ENCODE measurements at places on chromosomes 1 and 21. TPM values are rescaled to one million over a fixed set of nuclear protein-coding genes. Genes with fewer than 3 reads are reported as not detected.

DNA sequence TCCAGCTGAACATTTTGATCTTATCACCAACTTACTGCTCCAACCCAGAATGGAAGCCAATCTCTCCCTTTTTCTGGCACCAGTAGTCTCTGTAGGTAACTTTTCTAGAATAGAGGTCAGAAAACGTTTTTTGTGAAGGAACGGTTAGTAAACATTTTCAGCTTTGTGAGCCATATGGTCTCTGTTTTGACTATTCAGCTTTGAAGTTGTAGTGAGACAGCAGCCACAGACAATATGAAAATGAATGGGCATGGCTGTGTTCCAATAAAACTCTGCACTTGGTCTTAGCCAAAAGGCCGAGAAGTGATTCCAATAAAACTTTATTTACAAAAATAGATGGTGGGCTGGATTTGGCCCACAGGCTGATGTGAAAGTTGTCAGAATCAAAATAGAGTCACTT, 28.9 kb downstream of the MAP10 start:
- no peak overlapping the region for H3K4me3 ChIP-seq
- H3K27me3 ChIP-seq, result peaks cover 32% of the 10 kb centered on the region
- no peak for DNase-seq
- H3K27ac ChIP-seq, result no peak overlapping the region
- H3K36me3 ChIP-seq, result no peaks in the 10 kb centered on the region

GRCh38 chr1:160437432-160438316, 37.3 kb downstream of the VANGL2 start:
- no peak for DNase-seq
- H3K36me3 ChIP-seq, result peaks cover 3% of the 10 kb centered on the region
- peaks cover 25% of the 10 kb centered on the region for H3K4me1 ChIP-seq
- no peaks in the 10 kb centered on the region for H3K27me3 ChIP-seq

Gene RUNX1
- 97.0 TPM for total RNA-seq

DNA sequence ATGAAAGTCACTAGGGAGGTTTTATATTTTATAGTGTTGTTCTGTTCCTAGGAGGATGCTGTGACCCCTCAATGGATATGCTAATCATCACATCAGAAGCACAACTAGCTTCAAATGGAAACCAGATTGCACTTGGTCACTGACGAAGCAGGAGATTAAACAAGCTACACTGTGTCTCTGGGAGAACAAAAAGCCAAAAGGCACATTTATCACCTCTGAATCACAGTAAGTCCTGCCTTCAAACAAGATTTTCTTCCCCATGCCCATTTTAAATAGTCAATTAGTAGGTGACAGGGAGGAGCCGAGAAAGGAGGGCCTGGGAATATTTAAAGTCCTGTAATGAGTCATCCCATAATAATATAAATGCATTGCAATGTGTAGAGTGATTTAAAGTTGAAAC, 38.1 kb downstream of the RGS2 start:
- H3K4me1 ChIP-seq, result no peaks in the 10 kb centered on the region
- no peak overlapping the region for H3K27ac ChIP-seq
- H3K36me3 ChIP-seq, result no peaks in the 10 kb centered on the region
- H3K4me3 ChIP-seq, result no peak overlapping the region

DNA sequence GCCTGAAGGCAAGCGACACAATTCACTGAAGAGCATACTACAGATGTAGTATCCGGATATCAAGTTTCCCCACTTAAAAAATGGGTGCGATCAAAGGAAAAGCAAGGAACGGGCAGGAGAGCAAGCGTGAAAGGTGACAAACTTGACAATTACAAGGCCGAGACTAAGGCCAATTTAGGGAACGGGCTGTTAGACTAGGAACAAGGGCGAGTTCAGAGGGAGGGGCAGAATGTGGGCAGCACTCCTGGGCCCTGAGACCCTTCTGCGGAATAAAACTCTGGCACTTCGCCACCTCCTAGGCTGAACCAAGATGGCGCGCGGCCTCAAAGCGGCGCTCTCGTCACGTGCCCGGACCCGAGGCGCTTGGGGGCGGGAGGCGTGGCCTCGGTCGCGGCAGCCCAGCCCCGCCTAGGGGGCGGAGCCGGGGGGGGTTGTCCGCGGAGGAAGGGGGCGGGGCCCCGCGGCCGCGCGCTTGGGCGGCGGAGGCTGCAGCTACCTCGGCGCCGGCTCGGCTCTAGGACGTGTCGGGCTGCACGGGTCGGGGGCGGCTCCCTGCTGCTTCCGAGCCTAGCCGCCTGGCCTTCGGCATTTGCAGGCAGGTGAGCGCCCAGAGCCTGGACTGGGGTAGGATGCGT, at the start of gene PPFIA4:
PPFIA4 (plus strand) TSS at position 461 of the 635 bp plus-strand sequence. CDS start 12,518 bp downstream, outside the sequence.
- H3K27me3 ChIP-seq, result peaks cover 5% of the 10 kb centered on the region
- DNase-seq, result peak; percentile 83
- H3K27ac ChIP-seq, result peak within 1 kb of the TSS; percentile 60

- no peak overlapping the region for H3K27ac ChIP-seq
- H3K36me3 ChIP-seq, result no peaks in the 10 kb centered on the region
- no peaks in the 10 kb centered on the region for H3K27me3 ChIP-seq
- H3K4me1 ChIP-seq, result peaks cover 14% of the 10 kb centered on the region
- no peak for DNase-seq
- no peak overlapping the region for H3K4me3 ChIP-seq
Measured at GRCh38 chr1:31694964-31695313, 8.9 kb downstream of the COL16A1 start.

GRCh38 chr1:155005076-155006011, 2.7 kb downstream of the ZBTB7B start:
- peaks cover 48% of the 10 kb centered on the region for H3K4me1 ChIP-seq
- peaks cover 10% of the 10 kb centered on the region for H3K36me3 ChIP-seq
- H3K27me3 ChIP-seq, result no peaks in the 10 kb centered on the region
- H3K27ac ChIP-seq, result peak overlapping the region; percentile 96

GRCh38 chr1:67004176-67004575, 49.8 kb downstream of the SLC35D1 start:
- no peak overlapping the region for H3K4me3 ChIP-seq
- H3K36me3 ChIP-seq, result peaks cover 8% of the 10 kb centered on the region
- H3K4me1 ChIP-seq, result peaks cover 30% of the 10 kb centered on the region
- no peak overlapping the region for H3K27ac ChIP-seq
- DNase-seq, result no peak
- no peaks in the 10 kb centered on the region for H3K27me3 ChIP-seq

Gene LCE1F
- not detected for total RNA-seq

DNA sequence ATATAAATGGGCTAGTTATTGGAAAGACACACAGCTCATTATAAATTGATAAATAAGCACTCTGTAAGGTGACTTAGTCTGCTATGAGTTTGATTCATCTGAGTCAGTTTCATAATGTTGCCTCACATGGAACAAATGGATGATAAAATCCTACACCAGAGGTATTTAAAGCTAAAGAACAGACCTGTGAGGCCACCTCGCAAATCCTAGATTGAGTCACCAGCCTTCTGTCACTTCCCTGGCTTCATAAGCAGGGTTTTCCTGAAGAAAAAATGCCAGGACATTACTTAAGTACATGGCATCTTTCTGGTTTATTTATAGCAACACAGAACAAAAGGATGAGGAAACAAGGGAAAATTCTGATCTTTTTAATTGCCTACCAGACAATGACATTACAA, 18.4 kb downstream of the CD2 start:
- peaks cover 6% of the 10 kb centered on the region for H3K36me3 ChIP-seq
- H3K27me3 ChIP-seq, result no peaks in the 10 kb centered on the region
- peak overlapping the region; percentile 98 for H3K27ac ChIP-seq
- no peak for DNase-seq

Gene NEGR1
- 0.08 TPM for total RNA-seq

DNA sequence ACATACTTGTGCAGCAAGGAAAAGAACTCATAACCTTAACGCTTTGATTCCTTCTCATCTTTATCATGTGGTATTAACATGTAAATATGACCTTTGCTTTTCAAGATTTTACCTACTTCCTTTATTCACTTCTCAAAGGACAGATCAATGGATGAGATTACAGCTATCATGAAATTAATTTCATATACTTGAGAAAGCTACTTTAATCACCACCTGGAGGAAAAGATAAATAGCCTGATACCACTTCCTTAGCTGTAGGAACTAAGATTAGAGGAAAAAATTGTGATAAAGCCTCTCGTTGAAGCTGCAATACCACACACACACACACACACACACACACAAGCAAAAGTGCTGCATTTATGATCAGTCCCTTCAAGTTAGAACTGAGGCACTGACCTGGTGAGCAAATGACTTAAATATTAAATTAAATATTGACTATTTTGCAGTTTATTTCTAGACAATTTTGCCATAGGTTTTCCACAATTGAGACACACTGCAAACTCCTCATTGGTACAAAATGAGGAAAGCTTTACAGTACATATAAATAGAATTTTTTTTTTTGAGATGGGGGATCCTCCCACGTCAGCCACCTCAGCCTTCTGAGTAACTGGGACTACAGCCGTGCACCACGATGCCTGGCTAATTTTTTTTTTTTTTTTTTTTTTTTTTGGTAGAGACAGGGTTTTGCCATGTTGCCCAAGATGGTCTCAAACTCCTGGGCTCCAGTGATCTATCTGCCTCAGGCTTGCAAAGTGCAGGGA, 27.2 kb upstream of the DMRTB1 start:
- peak overlapping the region; percentile 67 for H3K27ac ChIP-seq
- peaks cover 24% of the 10 kb centered on the region for H3K27me3 ChIP-seq
- peaks cover 13% of the 10 kb centered on the region for H3K4me1 ChIP-seq
- DNase-seq, result no peak
- H3K36me3 ChIP-seq, result peaks cover 12% of the 10 kb centered on the region
- peak overlapping the region; percentile 15 for H3K4me3 ChIP-seq

GRCh38 chr21:33940881-33941245, 25.3 kb upstream of the ATP5PO start:
- peak overlapping the region; percentile 56 for H3K4me3 ChIP-seq
- H3K27ac ChIP-seq, result peak overlapping the region; percentile 100
- no peak for DNase-seq

Gene MPL
- total RNA-seq, result 0.94 TPM

DNA sequence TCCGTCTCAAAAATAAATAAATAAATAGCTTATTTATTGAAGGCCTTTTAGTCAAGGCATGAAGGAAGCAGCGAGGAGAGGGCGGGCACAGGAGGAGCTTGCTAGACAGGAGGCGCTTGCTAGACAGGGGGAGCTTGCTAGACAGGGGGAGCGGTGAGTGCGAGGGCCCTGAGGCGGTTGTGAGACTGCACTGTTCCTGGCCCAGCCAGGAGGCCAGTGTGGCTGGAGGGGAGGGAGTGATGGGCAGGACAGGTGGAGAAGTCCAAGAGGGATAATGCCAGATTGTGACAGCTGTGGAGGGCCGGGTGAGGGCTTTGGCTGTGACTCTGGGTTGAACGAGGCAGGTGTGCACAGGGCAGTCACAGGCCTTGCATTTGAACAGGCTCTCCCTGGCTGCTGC, 18.2 kb downstream of the KIF17 start:
- peaks cover 8% of the 10 kb centered on the region for H3K4me1 ChIP-seq
- no peak overlapping the region for H3K4me3 ChIP-seq
- DNase-seq, result no peak
- H3K27me3 ChIP-seq, result no peaks in the 10 kb centered on the region

DNA sequence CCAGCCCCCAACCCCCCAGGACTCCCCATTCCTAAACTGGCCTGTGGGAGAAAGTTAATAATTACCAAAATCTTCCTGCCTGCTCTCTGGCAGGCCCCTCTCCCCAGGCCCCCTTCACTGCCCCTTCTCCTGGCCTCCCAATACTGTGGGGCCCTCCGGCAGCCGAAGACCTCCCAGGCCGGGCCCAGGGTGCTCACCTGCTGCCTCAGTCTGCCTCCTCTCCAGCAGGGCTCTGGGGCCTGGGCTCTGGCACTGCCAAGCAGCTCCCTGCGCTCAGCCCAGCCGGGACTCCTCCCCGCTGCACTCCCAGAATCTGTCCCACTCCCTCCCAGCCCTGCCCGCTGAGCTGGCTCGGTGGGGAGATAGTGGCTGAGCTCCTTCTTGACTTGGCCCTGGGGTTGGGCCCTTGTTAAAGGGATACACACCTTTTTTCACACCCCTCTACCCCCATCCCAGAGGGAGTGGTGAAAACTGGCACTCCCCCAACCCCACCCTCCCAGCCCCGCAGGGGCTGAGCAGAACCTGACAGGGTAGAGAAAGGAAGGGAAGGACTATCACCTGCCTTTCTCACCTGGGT, at the start of gene S100A16:
S100A16 (minus strand) TSS at position 383 of the 577 bp plus-strand sequence. CDS start 4,986 bp downstream, outside the sequence.
- peak within 1 kb of the TSS; percentile 43 for H3K27ac ChIP-seq
- H3K4me1 ChIP-seq, result peaks cover 5% of the 10 kb centered on the region
- DNase-seq, result no peak
- H3K4me3 ChIP-seq, result no peak within 1 kb of the TSS
- H3K36me3 ChIP-seq, result no peaks in the 10 kb centered on the region

DNA sequence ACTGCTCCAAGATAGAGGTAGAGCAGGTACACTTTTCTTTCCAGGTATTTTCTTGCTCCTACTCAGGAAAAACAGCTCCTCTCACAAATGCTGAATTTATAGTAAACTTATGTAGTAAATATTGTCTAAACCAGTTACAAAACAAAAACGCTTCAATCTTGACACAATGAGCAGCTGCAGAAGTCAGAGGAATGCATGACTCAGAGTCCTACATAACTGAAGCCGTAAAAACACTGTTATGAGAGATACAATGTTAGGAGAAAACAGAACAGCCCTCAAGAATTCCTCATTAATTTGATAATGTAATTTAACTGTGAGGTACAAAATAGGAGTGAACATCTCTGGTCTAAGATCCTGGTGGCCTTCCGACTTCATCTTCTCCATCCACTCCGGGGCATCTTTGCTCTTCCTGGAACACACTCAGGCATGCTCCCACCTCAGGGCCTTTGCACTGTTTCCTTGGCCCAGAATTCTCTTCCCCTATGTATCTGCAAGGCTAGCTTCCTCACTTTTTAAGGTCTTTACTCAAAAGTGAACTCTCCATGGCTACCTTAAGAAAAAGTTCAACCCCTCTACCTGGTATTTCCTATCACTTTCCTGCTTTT, 138.5 kb downstream of the SLC45A1 start:
- H3K36me3 ChIP-seq, result peaks cover 3% of the 10 kb centered on the region
- DNase-seq, result no peak
- H3K27me3 ChIP-seq, result no peaks in the 10 kb centered on the region
- peak overlapping the region; percentile 14 for H3K27ac ChIP-seq
- H3K4me3 ChIP-seq, result no peak overlapping the region

Gene TRIM58
- 1.2 TPM for total RNA-seq

Gene CRYAA
- not detected for total RNA-seq

GRCh38 chr1:43942411-43942810, 4.3 kb upstream of the IPO13 start:
- H3K27ac ChIP-seq, result no peak overlapping the region
- peaks cover 38% of the 10 kb centered on the region for H3K4me1 ChIP-seq
- H3K36me3 ChIP-seq, result peaks cover 13% of the 10 kb centered on the region
- H3K4me3 ChIP-seq, result no peak overlapping the region
- no peaks in the 10 kb centered on the region for H3K27me3 ChIP-seq
- DNase-seq, result no peak

DNA sequence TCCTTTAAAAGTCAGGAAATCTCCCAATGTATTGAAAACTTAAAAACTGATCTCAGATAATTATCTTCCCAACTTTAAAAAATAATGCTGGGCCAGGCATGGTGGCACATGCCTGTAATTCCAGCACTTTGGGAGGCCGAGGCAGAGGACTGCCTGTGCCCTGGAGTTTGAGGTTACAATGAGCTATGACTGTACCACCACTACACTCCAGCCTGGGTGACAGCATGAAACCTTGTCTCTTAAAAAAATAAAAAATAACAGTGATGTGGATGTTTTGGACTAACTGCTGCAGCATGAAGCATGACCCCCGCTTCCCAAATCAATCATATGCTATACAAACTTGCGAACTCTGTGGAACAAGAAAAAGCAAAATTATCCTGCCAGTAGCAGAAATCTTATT, 186.3 kb downstream of the RERE start:
- peaks cover 37% of the 10 kb centered on the region for H3K4me1 ChIP-seq
- H3K36me3 ChIP-seq, result peaks cover 2% of the 10 kb centered on the region
- DNase-seq, result no peak
- no peak overlapping the region for H3K4me3 ChIP-seq

- peak overlapping the region; percentile 97 for H3K27ac ChIP-seq
- DNase-seq, result no peak
- peaks cover 12% of the 10 kb centered on the region for H3K36me3 ChIP-seq
- peaks cover 48% of the 10 kb centered on the region for H3K4me1 ChIP-seq
- H3K4me3 ChIP-seq, result no peak overlapping the region
Measured at GRCh38 chr1:36166136-36166535, 10.2 kb downstream of the MAP7D1 start.

Gene HSPB7
- not detected for total RNA-seq

Gene TAS1R1
- not detected for total RNA-seq
